ENCODE measurements at places on chromosomes 7 and 10. TPM values are rescaled to one million over a fixed set of nuclear protein-coding genes. Genes with fewer than 3 reads are reported as not detected.

The BMI1 gene
- 32.8 TPM for total RNA-seq

The MMP21 gene
- total RNA-seq, result not detected

The NYAP1 gene
- 0.98 TPM for total RNA-seq

The LBX1 gene
- total RNA-seq, result not detected

The AKR1E2 gene
- total RNA-seq, result 8.1 TPM

The PKD1L1 gene
- total RNA-seq, result 0.22 TPM

The INMT gene
- not detected for total RNA-seq

The LHFPL3 gene
- total RNA-seq, result not detected

The SLC13A1 gene
- not detected for total RNA-seq

The PPP1R17 gene
- total RNA-seq, result not detected

The IDI2 gene
- total RNA-seq, result not detected

The CNPY1 gene
- total RNA-seq, result not detected

The ADAM22 gene
- 0.14 TPM for total RNA-seq

The HTR5A gene
- total RNA-seq, result not detected

The SUN3 gene
- not detected for total RNA-seq

The STEAP1 gene
- 13.4 TPM for total RNA-seq

The GLCCI1 gene
- 1.2 TPM for total RNA-seq

The TMEM213 gene
- total RNA-seq, result not detected

The PNLIP gene
- total RNA-seq, result not detected
